ENCODE measurements at places on chromosomes 1 and 21.

- DNase-seq = no peak
Observed at GRCh38 chr1:231139659-231140654, 21.9 kb upstream of the TRIM67 start.

DNA sequence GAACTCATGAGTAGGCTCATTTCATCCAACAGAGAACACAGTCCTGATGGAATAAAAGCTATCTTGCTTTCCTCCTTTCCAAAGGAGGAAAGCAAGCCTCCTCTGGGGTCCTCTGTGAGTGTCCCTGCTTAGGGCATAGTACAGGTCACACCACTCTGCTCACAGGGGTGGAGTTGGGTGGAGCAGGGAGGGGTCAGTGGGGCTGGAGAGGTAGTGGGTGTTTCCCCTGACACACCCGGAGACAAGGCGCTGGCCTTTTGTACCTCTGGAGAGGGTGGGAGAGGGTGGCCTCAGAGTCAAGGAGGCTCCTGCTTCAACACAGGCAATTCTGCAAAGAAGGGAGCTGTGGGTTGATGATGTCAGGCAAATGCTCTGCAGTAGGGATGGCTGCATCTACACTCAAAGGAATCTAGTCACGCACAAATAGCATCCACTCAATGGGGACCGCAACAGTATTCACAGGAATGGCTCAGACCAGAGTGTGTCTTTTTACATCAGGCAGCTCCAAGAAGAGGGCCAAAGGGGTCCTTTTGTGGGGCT, 58.6 kb upstream of the PLXNA2 start:
- DNase-seq = no peak

GRCh38 chr1:30407865-30408580, 315.4 kb downstream of the MATN1 start:
- no peak for DNase-seq

DNA sequence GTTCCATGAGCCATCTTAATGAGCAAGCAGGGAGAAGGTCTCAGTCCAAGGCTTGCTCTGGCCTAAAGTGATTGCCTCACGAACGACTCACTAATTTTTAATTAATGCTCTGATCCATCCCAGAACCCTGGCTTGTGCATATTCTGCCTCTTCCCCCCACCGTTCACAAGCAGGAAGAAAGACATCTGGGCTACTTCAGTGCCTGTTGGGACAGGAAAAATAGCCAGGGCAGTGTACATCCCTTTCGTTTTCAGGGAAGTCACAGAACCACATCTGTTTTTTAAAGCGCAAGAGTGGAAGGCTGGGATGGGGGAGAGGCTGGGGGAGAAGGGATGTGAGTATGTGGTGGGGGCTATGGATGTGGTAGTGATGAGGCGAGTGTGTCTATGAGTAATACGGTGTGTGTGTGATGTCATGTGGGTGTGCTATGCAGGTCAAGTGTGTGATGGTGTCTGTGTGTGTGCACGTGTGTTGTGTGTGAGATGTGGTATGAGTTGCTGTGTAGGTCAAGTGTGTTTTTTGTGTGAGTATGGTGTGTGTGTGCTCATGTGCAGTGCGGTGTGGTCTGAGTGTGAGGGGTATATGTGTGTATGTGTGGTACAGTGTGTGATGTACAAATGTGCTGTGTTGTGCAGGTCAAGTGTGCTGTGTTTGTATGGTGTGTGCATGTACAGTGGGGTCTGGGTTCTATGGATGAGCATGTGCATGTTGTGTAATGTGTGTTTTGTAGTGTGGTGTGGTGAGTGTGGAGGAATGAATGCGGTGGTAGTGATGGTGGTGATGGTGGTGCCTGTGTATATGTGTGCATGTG, 64.9 kb upstream of the SYT6 start:
- DNase-seq = no peak

- no peak for DNase-seq
Observed at GRCh38 chr1:19033515-19033839, 77.0 kb upstream of the IFFO2 start.

DNA sequence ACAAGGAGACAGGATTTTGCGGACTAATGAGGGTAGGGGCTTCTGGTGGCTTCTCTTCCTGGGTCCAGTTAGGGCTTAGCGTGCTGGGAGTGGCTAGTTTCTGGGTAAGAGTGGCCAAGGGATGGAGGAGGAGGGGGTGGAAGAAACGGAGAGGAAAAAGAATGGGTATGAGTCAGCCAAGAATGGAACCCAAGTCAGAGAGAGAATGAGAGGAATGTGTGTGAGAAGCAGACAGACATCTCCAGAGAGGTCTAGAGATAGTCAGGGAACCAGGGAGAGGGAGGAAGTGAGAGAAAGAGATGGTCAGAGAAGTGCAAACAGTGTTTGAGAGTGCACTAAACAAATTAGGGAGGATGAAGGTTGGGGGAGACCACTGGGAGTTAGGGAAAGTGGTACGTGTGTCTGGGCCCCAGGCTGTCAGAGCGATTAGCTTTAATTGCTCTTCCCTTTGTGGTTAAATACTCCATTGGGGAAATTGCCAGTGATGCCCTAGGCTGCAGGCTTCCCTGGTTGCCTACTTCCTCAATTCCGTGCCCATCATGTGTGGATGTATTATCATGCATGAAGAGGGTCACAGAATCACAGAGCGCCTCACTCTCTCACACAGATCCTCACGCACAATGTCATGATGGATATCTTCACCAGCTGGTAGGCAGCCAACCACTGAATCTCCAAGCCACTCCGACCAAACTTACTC, 1.4 kb downstream of the PEA15 start:
- no peak for DNase-seq

GRCh38 chr1:181675091-181675917, 192.0 kb downstream of the CACNA1E start:
- DNase-seq = no peak

DNA sequence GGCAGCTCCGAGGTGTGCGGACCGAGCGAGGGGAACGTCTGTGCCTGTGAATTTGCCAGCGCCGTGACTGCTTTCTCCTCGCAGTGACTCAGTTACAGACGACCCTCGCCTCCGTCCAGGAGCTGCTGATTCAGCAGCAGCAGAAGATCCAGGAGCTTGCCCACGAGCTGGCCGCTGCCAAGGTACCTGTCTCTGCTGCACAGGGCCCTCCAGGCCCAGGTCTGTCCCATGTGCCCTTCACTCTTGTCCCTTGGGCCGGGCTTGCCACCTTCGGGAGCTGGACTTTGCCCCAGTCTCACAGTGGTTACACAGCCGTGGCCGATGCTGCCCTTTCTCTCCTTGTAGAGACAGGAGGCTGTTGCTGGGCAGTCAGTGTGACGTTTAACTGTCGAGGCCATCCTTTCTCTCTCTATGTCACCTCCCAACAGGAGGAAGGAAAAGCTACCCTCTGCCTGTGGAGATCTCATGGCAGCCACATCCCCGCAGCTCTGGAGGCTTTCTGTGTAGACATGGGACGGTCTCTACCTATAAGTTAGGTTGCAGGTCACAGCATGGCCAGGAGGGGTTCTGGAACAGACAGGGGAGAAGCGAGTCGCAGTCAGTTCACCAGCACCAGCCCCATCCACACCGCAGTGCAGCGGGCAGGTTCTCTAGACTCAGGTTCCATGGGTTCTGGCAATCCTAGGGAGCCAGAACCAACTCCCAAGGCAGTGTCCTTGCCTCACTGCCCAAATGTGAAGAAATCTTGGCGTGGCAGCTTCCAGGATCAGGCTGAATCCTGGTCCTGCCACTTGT, 149.7 kb downstream of the PEX14 start:
- no peak for DNase-seq

DNA sequence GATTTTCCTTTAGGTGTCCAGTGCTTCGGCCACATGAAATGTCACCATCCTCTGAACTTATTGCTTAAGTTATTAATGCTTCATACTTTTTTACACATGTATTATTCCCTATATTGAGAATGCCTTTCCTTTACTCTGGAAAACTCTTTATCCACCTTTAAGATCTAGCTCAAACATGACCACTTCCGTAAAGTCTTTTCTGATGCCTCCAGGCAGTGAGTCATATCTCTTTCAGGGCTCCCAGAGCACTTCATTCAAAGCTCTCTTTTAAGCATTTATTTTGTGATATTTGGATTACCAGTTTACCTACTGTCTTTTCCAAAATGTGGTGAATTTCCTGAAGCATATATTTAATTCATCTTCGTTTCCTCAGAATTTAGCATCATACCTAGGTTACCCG, 178.9 kb downstream of the HS2ST1 start:
- DNase-seq = no peak

GRCh38 chr1:192225703-192226102, 67.4 kb downstream of the RGS18 start:
- no peak for DNase-seq

DNA sequence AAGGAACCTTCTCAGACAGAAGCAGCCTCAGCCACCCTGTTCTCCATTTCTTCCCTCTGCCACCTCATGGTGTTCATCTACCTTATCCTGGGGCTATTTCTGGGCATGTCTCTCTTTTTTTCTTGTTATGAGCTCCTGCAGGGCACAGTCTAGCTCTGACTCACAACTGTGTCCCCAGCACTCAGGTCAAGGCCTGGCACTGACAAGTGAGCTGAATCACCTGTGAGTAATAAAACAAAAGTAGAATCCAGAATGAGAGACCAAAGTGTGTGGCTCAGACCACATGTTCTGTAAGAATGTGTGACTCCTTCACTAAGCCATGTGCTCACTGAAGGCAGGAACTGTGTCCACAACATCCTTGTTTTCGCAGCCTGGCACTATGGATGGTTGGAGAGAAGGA, 23.2 kb downstream of the C1orf94 start:
- DNase-seq = no peak

- DNase-seq = no peak
Observed at GRCh38 chr1:161131523-161132409, 701 bp downstream of the DEDD start.

DNA sequence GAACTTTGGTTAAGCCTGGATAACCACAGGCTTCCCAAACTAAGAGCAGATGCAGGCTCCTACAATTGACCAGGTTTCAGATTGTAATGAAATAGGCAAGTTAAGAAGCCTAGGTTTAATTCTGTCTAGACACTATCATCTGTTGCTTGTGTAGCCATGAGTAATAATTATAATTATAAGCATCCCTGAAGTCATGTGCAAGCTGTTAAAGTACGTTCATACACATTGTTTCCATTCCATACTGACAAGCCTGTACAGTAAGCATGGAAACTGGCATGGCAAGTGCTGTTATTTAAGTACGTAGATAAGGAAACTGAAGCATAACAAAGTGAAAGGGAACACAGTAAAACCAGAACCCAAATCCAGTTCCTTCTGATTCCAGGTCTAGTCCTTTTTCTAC, 557.2 kb upstream of the BEND5 start:
- no peak for DNase-seq

- no peak for DNase-seq
Observed at GRCh38 chr1:185533596-185533995, 200.6 kb upstream of the HMCN1 start.

GRCh38 chr21:44940116-44940631, 345 bp downstream of the SLX9 start:
- DNase-seq = no peak

- no peak for DNase-seq
Observed at GRCh38 chr1:41773144-41773591, 145.6 kb downstream of the HIVEP3 start.

- no peak for DNase-seq
Observed at GRCh38 chr1:209414803-209415329, 168.6 kb upstream of the CAMK1G start.

DNA sequence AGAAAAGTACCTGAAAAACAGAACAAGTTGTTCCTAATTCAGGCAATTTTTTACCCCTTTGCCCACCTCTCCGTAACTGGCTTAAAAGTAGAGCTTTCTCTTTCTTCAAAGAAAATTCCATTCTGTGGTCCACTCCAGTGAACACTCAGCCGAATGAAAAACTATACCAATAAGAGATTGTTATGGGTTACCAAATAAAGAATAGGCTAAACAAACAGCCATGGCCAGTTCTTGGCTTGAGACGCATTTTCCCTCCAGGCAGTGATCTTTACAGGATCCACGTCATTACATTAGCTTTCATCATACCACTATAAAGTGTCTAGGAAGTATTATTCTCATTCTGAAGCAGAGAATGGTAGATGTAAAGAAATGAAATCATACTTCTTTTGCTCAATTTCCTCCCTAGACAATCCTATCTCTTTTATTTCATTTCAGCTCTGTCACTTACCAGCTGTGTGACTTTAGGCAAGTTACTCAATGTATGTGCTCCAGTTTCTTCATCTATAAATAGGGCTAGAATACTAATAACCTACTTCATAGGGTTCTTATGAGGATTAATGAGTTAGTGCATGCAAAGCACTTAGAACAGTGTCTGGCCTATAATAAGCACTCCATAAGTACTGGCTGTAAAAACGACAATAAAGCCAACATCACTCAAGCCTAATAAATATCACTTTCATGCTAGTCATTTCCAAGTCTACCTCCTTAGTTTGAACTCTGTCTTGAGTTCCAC, 26.5 kb upstream of the TRIM45 start:
- no peak for DNase-seq

- DNase-seq = no peak
Observed at GRCh38 chr21:45445369-45445768, 40.4 kb downstream of the COL18A1 start.

- no peak for DNase-seq
Observed at GRCh38 chr1:112105557-112105956, 116.1 kb upstream of the KCND3 start.

DNA sequence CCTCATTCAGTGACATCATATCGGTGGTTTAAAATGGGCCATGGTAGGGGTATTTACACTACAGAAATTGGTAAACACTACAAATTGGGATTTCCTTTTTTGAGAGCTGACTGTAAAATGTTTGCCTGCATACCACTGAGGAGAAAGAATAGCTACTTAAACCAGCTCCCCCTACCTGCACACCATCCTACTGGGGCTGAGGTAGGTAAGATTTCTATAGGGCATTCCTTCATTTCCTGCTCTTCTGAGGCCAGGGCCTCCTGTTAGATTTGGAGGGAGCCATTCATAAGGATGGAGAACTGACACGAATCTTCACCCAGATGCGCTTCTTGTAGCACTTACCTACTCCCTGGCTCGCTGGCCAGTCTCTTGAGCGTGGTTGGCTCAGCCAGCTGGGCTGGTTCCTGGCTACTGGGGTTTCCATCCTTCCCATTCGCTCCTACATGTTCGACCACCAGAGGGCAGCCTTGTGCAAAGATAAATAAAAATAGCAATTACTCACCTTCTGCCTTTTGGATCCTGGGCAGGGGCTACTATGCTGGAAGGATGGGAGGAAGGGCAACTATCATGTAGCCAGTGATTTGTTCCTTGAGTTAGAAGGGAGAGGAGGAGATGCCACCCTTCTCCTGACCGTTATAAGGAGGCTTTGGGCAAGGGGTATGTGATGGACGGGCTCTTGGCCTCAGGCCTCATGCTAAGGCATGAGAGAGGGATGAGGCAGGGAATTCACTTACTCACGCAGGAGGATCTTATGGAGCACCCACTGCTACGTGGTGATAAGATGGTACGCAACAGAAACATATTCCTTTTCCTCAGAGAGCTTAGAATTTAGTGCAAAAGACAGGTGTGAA, 10.7 kb downstream of the OPTC start:
- no peak for DNase-seq

Data from activated gamma-delta T cell (primary cell).